CD4-positive, CD25-positive, alpha-beta regulatory T cell (primary cell): ENCODE measurements at places on chromosomes 12 and 14.
A peak's percentile ranks its signal among the peaks of the same experiment; 100 is the strongest.

DNA sequence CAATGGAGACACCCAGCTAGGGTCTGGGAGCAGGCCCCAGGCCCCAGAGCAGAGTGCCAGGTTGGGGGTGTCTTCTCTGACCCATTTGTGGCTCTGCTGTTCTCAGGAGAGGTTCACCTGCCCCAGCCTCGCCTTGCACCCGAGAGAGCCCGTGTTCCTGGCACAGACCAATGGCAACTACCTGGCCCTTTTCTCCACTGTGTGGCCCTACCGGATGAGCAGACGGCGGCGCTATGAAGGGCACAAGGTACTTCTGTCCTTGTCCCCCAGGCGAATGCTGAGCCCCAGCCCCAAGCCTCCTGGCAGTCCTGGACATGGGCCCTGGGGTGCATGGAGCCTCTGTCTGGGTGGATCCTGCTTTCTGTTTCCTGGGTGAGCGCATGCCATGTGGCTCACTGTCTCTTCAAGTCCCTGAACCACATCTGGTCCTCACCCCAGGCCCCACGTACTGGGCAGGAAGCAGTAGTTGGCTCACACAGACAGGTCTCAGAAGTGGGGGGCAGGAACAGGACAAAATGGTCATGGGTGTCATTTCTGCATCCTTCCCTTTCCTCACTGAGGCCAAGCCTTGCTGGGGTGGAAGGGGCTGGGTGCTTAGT lies 58.2 kb downstream of the BEGAIN start:
- DNase-seq: no peak

DNA sequence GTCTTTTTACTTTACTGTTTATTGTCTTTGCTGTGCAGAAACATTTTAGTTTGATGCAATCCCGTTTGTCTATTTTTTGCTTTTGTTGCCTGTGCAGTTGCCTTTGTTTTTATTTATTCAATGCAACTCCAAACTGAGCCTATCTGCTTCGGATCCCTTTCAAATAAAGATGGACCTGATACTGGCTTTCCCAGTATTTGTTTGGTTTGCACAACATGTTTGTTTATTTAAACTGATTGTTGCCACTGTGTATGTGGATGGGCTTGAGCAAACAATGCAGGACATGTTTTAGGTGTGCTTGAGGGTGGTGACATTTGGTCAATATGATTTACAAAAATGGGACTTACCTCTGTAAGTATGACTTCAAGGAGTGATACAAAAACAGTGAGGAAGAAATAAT lies 6.7 kb downstream of the TRHDE start:
- no peak for DNase-seq

DNA sequence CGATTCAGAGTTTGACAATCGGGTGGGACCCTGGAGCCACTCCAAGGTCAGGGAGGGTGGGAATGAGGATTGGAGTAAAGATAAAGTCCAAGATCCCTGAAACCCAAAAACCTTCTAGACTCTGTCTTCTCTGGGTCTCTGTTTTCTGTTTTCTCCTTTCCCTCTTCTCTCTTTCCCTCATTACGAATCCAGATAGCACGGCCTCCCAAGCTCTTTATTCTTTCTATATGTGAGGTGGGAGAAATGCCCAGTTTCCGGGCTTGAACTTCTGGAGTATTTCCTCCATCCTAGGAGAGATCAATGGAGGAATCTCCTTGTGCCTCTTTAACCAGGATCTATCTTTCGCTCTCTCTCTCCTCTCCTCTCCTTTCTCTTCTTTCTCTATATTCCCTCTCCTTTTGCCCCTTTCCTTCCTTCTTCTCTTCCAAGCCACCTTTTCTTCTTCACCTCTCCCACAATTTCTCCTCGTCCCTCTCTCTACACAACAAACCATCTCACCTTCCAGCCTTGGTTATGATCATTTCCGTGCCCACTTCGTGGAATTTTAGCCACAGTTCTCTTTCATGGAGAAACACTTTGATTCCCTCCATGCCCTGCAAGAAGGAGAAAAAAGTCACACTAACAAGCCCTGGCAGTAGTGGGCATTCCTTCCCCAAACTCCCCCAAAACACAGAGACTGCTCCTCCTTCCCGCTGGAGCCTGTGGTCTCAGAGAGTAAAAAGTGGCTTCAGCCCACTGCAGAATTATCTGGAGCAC lies 4.4 kb downstream of the TBX5 start:
- no peak for DNase-seq

DNA sequence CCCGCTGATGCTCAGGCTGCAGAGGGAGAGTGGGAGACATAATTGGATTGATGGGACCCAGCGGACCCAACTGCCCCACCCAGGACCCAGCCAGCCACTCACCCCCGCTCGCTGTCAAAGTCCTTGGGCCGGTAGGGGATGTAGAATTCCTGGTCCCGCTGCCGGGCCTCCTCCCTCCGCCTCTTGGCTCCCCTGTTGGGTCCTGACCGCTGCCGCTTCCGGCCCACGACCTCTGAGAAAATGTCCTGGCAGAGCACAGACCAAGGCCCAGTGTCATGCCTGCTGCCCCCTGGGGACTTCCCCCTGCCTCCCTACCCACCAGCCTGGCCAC lies 13.5 kb downstream of the CFAP73 start:
- DNase-seq: no peak

DNA sequence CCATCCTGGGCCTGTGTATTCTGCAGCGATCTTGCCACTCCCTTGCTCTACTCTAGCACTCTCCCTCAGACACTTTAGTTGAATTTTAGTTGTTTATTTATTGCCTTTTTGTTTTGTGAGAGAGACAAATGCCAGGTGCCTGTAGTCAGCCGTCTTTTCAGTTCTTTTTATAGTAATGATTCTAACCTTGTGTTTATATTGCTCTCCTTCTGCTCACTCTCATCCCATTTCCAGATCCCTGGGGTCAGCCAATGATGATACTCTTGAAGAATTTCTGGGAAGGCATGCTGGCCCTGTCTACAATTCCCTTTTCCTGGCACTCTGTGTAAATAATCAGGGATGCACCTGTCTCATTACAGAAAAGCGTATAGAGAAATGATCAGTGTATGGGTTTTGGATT lies 334.1 kb upstream of the MIS18BP1 start:
- no peak for DNase-seq

- DNase-seq: no peak
These were observed 64.3 kb downstream of the SLC16A7 start for GRCh38 chr12:59660148-59660547.

DNA sequence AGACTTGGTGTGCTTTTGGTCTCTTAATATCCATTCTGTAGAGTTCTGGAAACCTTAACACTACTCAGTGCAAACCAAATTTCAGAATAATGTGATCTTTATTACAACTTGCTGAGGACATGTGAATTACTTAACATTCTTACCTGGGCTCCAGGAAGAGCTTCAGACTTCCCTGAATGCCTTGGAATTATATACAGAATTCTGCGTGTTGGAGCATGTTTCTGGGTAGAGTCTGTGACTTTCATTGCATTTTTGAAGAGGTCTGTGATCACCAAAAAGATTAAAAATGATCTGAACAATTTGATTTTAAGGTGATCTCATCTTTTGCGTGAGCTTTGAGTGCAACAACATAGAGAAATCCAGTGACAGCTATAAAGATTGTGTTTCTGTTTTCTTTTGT lies 35.4 kb downstream of the ZDHHC17 start:
- DNase-seq: no peak

GRCh38 chr14:100755649-100756048 lies 29.0 kb downstream of the DLK1 start:
- no peak for DNase-seq

DNA sequence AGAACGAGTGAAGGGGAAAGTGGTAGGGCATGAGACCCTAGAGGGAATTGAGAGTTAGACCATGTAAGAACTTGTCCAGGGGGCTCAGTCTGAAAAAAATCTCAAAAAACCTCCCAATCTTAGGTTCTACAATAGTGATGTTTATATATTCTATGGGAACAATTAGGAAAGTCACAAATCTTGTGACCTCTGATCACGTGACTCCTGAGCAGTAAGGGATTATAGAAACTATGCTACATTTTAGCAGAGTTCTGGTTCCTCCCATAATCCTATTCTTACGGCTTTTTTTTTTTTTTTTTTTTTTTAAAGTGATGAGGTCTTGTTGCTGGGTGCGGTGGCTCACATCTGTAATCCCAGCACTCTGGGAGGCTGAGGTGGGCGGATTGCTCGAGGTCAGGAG lies 5.8 kb downstream of the ADCK1 start:
- no peak for DNase-seq

DNA sequence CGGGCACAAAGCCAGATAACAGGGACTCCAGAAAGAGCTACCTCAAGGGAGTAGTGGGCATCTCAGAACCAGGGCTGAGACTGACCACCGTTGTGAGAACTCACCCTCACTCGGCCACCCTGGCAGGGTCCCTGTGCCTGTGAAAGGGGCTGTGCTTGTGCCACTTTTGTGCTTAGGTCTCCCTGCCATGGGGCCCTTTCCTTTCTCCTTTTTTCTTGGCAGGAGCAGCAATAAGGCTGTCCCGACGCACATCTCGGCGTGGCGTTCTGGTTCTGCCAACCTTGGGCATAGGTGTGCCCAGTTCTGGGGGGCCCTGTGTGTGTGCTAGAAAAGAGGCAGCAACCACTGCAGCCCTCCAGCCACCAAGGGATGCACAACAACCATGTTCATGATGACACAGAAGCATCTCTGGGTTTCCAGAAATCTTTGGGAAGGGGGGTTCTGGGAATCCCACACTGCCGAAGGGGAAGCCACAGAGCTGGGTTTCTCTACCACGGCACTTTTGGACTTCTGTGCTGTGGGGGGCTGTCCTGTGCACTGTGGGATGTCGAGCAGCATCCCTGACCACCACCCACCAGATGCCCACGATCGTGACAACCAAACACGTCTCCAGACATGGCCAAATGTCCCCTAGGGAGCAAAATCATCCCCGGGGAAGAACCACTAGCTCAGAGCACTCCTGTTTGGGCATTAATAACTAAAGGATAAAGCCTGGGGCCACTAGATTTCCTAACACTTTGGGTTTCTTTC lies 13.1 kb upstream of the TMEM119 start:
- no peak for DNase-seq

GRCh38 chr12:130555628-130556485 lies 160.2 kb downstream of the RIMBP2 start:
- no peak for DNase-seq

DNA sequence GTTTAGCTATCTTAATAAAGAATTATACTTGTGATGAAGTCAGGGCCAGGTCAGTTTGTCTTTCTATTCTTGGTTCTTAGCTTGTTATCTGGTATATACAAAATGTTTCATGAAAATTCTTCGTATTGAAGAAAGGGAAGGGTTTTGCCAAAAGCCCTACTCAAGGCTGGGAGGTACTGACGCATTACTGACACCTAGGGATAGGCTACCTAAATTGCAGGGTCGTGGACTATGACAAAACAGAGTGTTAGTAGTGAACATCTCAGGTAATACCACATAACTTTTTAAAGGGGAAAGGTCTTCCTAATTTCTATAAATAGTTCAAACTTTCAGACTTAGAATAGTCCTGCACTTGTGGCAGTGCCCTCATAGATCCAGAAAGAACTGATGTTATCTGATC lies 246.3 kb downstream of the RGS6 start:
- no peak for DNase-seq

DNA sequence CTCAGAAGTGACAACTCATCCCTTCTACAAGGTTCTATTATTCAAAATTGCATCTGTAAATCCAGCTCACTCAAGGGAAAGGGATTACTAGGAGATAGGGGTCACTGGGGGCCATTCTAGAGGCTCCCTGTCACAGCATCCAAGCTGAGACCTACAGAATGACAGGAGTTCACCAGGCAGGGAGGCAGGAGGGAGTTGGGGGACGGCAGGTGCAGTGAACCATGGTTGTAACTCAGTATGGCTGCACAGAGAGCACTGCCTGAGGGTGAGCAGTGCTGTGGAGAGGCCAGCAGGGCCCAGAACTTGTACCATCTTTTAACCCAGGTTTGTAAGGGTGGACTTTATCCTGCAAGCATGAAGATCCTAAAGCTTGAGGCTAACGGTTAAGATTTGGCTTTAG lies 37.9 kb upstream of the SINHCAF start:
- DNase-seq: no peak

GRCh38 chr12:24950231-24950834 lies 1.4 kb upstream of the BCAT1 start:
- DNase-seq: no peak

GRCh38 chr12:115609347-115609746 lies 668.1 kb downstream of the MED13L start:
- no peak for DNase-seq

- DNase-seq: no peak
These were observed 2.8 kb upstream of the KRT1 start for GRCh38 chr12:52682938-52683574.

- DNase-seq: no peak
These were observed 205.3 kb downstream of the AEBP2 start for GRCh38 chr12:19644571-19644970.

- peak; percentile 78 for DNase-seq
These were observed 30.2 kb downstream of the PEX5 start for GRCh38 chr12:7219599-7220243.

GRCh38 chr12:45076417-45077026 lies 25.6 kb upstream of the DBX2 start:
- no peak for DNase-seq

GRCh38 chr12:90695415-90695814 lies 259.6 kb downstream of the CCER1 start:
- DNase-seq: no peak
